Cardiac muscle cell (in vitro differentiated cells and primary cell): ENCODE measurements at places on chromosomes 12 and 14.

GRCh38 chr12:76898442-76898841, 19.6 kb upstream of the CSRP2 start:
- H3K4me3 ChIP-seq = no peak overlapping the region
- H3K4me1 ChIP-seq = no peaks in the 10 kb centered on the region
- no peak overlapping the region for H3K27ac ChIP-seq

- no peak for DNase-seq
- H3K27ac ChIP-seq = no peak overlapping the region
- H3K27me3 ChIP-seq = no peaks in the 10 kb centered on the region
- H3K4me1 ChIP-seq = peaks cover 3% of the 10 kb centered on the region
- H3K4me3 ChIP-seq = no peak overlapping the region
- H3K36me3 ChIP-seq = no peaks in the 10 kb centered on the region
Measured at GRCh38 chr12:66898700-66899469, 220.0 kb upstream of the GRIP1 start.

DNA sequence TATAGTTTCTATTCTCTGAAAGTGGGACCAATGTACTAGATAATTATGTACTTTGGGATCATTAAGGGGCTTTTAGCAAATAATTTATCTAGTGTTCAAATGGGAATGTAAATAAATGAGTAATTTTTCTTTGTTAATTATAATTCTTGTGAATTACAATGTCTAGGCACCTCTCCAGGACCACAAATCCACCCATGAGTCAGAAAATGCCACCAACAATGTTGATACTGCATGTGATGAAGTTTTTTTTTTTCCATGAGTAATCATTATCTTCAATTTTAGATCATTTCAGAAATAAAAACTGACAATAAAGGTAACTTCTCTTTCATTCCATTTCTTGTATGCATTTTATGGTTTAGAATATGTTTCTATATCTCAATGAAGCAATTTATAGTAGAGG, 470.3 kb downstream of the VRK1 start:
- no peak overlapping the region for H3K27ac ChIP-seq
- DNase-seq = no peak
- H3K4me1 ChIP-seq = no peaks in the 10 kb centered on the region
- H3K4me3 ChIP-seq = no peak overlapping the region
- H3K27me3 ChIP-seq = no peaks in the 10 kb centered on the region
- H3K36me3 ChIP-seq = no peaks in the 10 kb centered on the region

- no peaks in the 10 kb centered on the region for H3K27me3 ChIP-seq
- no peaks in the 10 kb centered on the region for H3K36me3 ChIP-seq
- DNase-seq = no peak
- no peaks in the 10 kb centered on the region for H3K4me1 ChIP-seq
- H3K4me3 ChIP-seq = no peak overlapping the region
- H3K27ac ChIP-seq = no peak overlapping the region
Measured at GRCh38 chr14:79201564-79202207, 1009.6 kb downstream of the DIO2 start.

DNA sequence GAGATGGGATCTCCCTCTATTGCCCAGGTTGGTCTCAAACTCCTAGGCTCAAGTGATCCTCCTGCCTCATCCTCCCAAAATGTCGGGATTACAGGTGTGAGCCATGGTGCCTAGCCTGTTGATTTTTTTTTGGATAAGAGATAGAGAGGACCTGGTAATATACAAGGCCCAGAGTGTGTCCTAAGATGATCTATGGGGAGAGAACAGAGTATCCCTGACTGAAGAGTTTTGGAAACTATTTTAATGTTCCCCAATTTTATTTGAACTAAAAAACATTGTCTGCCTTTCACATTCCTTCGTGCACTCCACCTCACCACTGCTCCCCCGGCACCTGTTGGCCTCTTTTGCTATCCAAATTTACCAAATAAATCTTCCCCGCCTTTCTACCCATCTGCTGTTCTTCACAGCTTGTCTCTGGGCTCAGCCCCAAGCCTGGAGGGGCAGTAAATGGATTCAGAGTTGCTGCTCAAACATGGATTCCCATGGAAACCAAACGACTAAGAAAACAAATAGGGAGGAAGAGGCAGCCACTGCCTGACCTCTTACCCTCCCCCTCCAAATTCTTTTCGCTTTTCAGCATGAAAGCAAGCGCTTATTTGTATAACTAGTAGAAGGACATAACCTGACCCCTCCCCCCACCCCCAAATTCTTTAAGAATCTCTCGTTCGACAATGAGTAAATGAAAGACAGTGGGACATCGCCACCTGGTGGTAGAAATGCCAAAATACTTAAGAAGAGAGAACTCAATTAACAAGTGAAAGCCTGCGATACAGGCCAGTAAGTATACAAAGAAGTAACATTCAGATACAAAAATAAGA, 22.6 kb downstream of the OR10G3 start:
- H3K36me3 ChIP-seq = no peaks in the 10 kb centered on the region
- H3K4me3 ChIP-seq = peak overlapping the region; percentile 24
- peak; percentile 93 for DNase-seq

- no peak overlapping the region for H3K27ac ChIP-seq
- DNase-seq = peak; percentile 60
- no peaks in the 10 kb centered on the region for H3K36me3 ChIP-seq
- no peak overlapping the region for H3K4me3 ChIP-seq
Measured at GRCh38 chr12:87509237-87509820, 519.9 kb downstream of the C12orf50 start.

DNA sequence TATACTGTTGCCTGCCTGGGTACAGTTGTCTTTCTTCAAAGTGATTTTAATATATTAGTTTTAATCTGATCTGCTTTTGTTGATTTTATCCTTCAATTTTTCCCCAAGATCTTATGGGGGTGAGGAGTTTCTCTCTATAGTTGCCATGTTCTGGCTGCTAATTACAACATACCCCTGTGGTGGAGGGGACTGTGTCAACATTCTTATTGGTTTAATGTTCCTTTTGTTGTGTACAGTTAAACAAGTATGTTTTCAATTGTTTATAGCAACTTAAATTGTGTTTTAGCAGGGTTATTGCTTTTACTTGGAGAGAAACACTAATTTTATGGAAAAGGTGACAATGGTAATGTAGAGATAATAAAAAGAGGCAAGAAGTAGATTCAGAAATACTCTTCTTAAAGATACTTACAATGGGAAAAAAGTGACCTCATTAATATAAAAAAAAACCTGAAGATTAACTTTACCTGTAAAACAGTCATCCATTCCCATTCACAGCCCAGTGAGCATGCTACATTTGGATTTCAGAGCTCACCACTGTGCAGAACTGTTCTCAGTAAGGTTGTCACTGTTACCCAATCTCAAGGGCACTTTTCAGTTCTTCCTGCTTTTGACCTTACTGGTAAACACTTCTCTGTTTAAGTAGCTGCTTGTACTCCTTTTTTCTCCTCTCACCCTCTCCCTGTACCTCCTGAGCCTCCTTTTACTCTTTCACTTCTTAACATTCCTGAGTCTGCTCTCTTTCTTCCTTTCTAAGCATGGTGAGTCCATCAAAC, 8.1 kb upstream of the LRRK2 start:
- no peaks in the 10 kb centered on the region for H3K27me3 ChIP-seq
- H3K36me3 ChIP-seq = no peaks in the 10 kb centered on the region

GRCh38 chr12:121614872-121615467, 11.4 kb upstream of the ORAI1 start:
- H3K4me3 ChIP-seq = no peak overlapping the region
- no peaks in the 10 kb centered on the region for H3K27me3 ChIP-seq
- no peaks in the 10 kb centered on the region for H3K36me3 ChIP-seq
- H3K27ac ChIP-seq = no peak overlapping the region
- DNase-seq = no peak

DNA sequence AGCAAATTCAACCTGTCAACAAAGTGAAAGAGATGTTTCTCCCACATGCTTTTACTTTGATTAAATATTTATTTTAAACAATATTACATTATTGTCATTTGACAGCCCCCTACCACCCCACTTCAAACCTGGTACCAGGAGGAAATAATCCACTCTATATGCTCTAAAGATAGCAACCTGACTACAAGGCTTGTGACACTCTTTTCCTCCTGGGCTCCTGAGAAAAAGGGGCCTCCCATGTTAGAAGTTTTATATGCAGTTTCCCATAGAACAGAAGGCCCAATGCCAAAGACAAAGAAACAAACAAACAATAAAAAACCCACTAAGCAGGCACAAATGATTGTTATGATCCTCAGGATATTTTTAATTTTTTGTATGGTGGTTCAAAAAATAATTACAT, 73.6 kb downstream of the RPS29 start:
- no peak overlapping the region for H3K4me3 ChIP-seq
- no peaks in the 10 kb centered on the region for H3K36me3 ChIP-seq
- H3K27me3 ChIP-seq = no peaks in the 10 kb centered on the region
- H3K4me1 ChIP-seq = no peaks in the 10 kb centered on the region
- no peak for DNase-seq

- DNase-seq = no peak
- H3K4me3 ChIP-seq = no peak overlapping the region
- H3K27me3 ChIP-seq = peaks cover 41% of the 10 kb centered on the region
- no peak overlapping the region for H3K27ac ChIP-seq
Measured at GRCh38 chr14:56731187-56731586, 79.1 kb downstream of the OTX2 start.

GRCh38 chr14:100399052-100399849, 76.1 kb downstream of the SLC25A47 start:
- H3K36me3 ChIP-seq = no peaks in the 10 kb centered on the region
- H3K4me3 ChIP-seq = no peak overlapping the region
- no peaks in the 10 kb centered on the region for H3K27me3 ChIP-seq
- H3K27ac ChIP-seq = no peak overlapping the region
- no peaks in the 10 kb centered on the region for H3K4me1 ChIP-seq
- no peak for DNase-seq

GRCh38 chr12:126483145-126484068, 1418.2 kb downstream of the AACS start:
- no peaks in the 10 kb centered on the region for H3K4me1 ChIP-seq
- H3K4me3 ChIP-seq = no peak overlapping the region

DNA sequence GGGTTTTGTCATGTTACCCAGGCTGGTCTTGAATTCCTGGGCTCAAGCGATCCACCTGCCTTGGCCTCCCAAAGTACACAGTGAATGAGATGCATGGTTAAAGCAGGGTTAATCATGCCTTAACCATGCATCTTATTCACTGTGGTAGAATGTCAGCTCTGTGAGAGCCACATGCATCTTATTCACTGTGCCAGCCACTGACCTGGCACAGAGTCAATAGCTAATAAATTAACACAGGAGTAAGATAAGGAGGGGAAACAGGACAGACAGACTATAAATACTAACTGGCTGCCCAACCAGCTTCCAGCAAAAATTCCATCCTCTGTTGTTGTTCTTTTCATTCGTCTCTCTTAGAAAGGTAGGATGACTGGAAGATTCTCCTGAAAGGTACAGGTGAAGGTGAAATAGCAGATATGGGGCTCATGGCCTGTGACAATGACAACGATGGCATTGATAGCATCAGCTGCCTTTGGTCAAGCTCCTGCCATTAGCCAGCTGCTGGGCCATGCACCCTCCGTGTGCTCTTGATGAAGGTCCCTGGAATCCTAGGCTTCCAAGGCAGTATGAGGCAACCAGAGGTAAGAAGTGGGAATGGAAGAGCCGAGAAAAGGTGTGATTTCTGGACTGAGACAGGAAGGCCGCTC, 76.6 kb downstream of the ZNF664 start:
- no peak overlapping the region for H3K4me3 ChIP-seq
- H3K27me3 ChIP-seq = no peaks in the 10 kb centered on the region
- no peak for DNase-seq
- H3K36me3 ChIP-seq = no peaks in the 10 kb centered on the region

GRCh38 chr12:92271341-92271740, 125.7 kb upstream of the BTG1 start:
- no peak overlapping the region for H3K4me3 ChIP-seq
- no peaks in the 10 kb centered on the region for H3K4me1 ChIP-seq
- no peak for DNase-seq
- no peak overlapping the region for H3K27ac ChIP-seq
- H3K27me3 ChIP-seq = no peaks in the 10 kb centered on the region
- no peaks in the 10 kb centered on the region for H3K36me3 ChIP-seq

- no peak overlapping the region for H3K4me3 ChIP-seq
- peaks cover 11% of the 10 kb centered on the region for H3K4me1 ChIP-seq
- H3K27me3 ChIP-seq = no peaks in the 10 kb centered on the region
- peak; percentile 64 for DNase-seq
- H3K36me3 ChIP-seq = peaks cover 13% of the 10 kb centered on the region
Measured at GRCh38 chr14:24416254-24416931, 13.1 kb downstream of the CBLN3 start.

- DNase-seq = peak; percentile 55
- H3K4me3 ChIP-seq = no peak overlapping the region
- H3K36me3 ChIP-seq = no peaks in the 10 kb centered on the region
- no peak overlapping the region for H3K27ac ChIP-seq
- no peaks in the 10 kb centered on the region for H3K27me3 ChIP-seq
Measured at GRCh38 chr14:32762886-32763285, 175.8 kb upstream of the NPAS3 start.

- no peaks in the 10 kb centered on the region for H3K27me3 ChIP-seq
- DNase-seq = no peak
- no peaks in the 10 kb centered on the region for H3K4me1 ChIP-seq
- H3K4me3 ChIP-seq = no peak overlapping the region
Measured at GRCh38 chr12:131204416-131205274, 250.9 kb downstream of the ADGRD1 start.

- H3K4me3 ChIP-seq = peak overlapping the region; percentile 78
- H3K27ac ChIP-seq = peak overlapping the region; percentile 95
- no peaks in the 10 kb centered on the region for H3K27me3 ChIP-seq
- peaks cover 51% of the 10 kb centered on the region for H3K4me1 ChIP-seq
- no peak for DNase-seq
Measured at GRCh38 chr12:42483521-42483790, 106.1 kb downstream of the PRICKLE1 start.

- no peaks in the 10 kb centered on the region for H3K27me3 ChIP-seq
- H3K36me3 ChIP-seq = no peaks in the 10 kb centered on the region
- H3K4me3 ChIP-seq = peak overlapping the region; percentile 79
- H3K27ac ChIP-seq = no peak overlapping the region
- peaks cover 15% of the 10 kb centered on the region for H3K4me1 ChIP-seq
- no peak for DNase-seq
Measured at GRCh38 chr14:61323970-61324369, 2.6 kb downstream of the PRKCH start.

- no peak overlapping the region for H3K27ac ChIP-seq
- no peaks in the 10 kb centered on the region for H3K27me3 ChIP-seq
- no peak overlapping the region for H3K4me3 ChIP-seq
- DNase-seq = no peak
- no peaks in the 10 kb centered on the region for H3K4me1 ChIP-seq
Measured at GRCh38 chr14:33716921-33717320, 234.0 kb downstream of the EGLN3 start.

- H3K27me3 ChIP-seq = no peaks in the 10 kb centered on the region
- DNase-seq = no peak
- H3K27ac ChIP-seq = no peak overlapping the region
- H3K4me3 ChIP-seq = no peak overlapping the region
- H3K36me3 ChIP-seq = no peaks in the 10 kb centered on the region
- no peaks in the 10 kb centered on the region for H3K4me1 ChIP-seq
Measured at GRCh38 chr12:120936197-120936596, 32.0 kb upstream of the SPPL3 start.

- peaks cover 24% of the 10 kb centered on the region for H3K36me3 ChIP-seq
- H3K4me3 ChIP-seq = no peak overlapping the region
- H3K4me1 ChIP-seq = no peaks in the 10 kb centered on the region
- no peak overlapping the region for H3K27ac ChIP-seq
- H3K27me3 ChIP-seq = no peaks in the 10 kb centered on the region
- no peak for DNase-seq
Measured at GRCh38 chr14:73189651-73190050, 47.7 kb upstream of the PAPLN start.

GRCh38 chr14:70123796-70124195, 65.0 kb downstream of the SLC8A3 start:
- no peak for DNase-seq
- H3K36me3 ChIP-seq = no peaks in the 10 kb centered on the region
- no peak overlapping the region for H3K27ac ChIP-seq
- no peak overlapping the region for H3K4me3 ChIP-seq
- H3K27me3 ChIP-seq = peaks cover 37% of the 10 kb centered on the region
